ENCODE measurements at places on chromosomes 7 and 10.

GRCh38 chr7:39153647-39154046, 175.9 kb downstream of the POU6F2 start:
- DNase-seq = no peak

DNA sequence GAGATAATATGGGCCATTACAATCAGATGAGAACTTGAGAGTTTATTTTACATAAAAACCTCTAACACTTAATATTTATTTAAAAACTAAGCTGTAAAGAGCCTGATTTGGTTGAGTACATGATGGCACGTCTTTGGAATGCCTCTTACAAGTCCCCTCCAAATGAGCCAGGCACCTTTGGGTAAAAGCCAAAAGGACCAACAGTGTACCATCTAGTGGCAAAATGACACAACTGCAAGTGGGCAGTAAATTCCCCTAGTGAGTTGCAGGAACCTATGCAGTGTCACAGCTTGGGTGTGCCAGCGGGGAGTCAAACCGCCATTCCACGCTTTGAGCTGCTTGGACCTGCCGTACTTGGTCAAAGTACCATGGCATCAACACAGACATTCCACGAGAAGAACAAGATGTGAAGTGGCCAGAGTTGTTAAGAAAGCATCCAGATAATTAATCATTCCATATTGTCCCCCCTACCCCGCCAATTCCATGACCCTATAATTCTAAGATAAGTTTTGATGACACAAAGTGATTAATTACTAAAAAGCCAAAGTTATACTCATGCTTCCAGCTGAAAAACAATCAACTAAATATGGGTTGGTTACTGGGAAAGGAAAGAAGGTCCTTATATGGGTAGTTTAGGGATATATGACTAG, 115.2 kb downstream of the SORBS1 start:
- no peak for DNase-seq

DNA sequence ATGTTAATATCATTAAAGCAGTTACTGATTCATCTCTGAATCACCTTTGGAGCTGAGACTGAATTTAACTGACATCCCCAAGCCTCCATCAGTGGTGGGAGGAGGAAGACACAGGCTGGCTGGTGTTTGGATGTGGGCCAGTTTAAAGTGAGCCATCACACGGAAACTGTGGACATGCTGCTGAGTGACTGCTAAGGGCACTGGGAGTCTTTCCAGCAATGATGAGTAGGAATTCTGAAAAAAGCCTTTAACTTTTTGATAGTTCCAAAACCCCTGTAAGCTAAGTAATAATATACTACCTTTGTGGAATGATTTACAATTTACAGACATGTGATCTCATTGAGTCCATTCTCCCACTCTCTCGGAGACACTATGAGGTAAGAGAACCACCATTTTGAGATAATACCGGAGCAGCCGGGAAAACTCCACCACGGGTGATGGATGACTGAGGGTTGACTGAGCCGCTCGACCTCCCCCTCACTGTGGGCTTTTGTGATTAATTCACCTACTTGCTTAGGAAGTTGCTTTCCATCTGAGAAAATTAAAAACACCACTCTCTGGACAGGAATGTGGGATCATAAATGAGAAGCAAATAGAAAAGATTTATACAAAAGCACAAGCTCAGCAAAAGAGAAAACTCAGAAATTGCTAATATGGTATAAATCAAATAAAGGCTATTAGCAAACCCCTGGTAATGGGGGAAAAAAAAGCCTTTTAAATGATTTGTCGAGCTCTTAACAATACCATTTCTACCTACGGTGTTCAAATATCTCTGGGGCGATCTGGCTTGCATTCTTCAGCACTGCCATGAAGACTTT, 194.8 kb downstream of the FANK1 start:
- DNase-seq = no peak

DNA sequence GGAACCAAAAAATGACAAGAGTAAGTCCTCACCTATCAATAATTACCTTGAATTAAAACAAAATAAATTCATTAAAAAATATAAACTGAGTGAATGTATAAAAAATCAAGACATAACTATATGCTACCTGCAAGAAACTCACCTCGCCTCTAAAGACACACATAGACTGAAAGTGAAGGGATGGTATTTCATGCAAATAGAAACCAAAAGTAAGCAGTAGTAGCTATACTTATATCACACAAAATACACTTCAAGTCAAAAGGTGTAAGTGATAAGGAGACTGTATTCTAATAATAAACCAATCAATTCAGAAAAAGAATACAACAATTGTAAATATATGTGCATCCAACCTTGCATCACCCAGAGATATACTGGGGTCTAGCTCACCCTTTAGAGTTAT, 332.6 kb downstream of the SH2D4B start:
- no peak for DNase-seq

- DNase-seq = no peak
These were observed 105.9 kb downstream of the CPEB3 start for GRCh38 chr10:92184977-92185376.

DNA sequence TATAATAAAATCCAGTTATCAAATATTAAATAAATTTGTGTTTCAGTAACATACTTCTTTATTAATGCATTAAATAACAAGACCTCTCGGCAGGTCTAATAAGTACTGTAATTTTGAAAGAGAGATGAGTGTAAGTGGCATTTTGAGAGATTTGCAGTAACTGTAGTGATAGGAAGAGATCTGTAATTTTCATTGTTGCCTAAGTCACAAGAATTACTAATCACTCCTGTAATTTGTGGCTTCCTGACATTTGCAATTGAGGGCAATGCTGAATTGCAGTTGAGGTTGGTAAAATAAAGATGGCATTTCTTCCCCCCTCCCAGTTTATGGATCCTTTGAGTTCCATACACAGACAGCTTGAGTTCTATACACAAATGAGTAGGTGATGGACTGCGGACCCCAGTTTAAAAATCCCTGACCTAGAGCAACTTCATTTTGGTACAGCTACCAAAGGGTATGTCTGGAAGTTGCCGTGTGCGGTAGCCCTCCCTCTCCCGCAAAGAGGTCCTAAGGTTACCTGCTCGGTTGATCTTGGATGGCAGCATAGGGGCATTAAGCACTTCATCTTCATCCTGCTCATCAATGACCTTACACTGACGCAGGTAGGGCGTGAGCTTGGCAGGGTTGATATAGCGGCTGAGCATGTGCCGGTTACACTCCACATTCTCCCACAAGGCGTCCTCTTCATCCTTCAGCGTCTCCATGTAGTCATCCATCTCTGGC, 96.4 kb downstream of the CARD11 start:
- no peak for DNase-seq

GRCh38 chr7:36653663-36654355, 70.5 kb downstream of the AOAH start:
- DNase-seq = no peak

GRCh38 chr7:92832534-92833023, 3.8 kb downstream of the CDK6 start:
- no peak for DNase-seq

DNA sequence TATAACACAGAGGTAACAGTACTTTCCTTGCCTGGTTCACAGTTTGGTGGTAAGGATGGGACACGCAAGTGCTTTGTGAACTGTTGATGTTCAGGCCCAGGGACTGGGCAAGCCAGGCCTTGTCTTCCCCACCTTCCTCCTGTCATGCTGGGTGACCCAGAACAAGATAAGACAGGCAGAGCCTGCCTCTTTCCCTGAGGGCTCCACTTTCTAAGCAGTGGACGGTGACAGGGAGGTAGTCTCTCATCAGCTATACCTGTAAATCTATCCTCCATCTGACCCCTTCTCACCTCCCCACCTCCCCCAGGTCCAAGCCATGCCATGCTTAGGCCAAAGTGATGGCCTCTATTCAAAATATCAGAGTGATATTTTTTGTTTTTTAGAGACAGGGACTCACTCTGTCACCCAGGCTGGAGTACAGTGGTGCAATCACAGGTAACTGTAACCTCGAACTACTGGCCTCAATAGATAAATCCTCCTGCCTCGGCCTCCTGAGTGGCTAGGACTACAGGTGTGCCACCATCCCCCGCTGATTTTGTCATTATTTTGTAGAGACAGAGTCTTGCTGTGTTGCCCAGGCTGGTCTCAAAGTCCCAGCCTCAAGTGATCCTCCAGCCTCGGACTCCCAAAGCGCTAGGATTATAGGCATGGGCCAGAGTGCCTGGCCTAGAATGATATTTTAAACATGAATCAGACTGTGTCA, 42.8 kb downstream of the PDLIM1 start:
- no peak for DNase-seq

DNA sequence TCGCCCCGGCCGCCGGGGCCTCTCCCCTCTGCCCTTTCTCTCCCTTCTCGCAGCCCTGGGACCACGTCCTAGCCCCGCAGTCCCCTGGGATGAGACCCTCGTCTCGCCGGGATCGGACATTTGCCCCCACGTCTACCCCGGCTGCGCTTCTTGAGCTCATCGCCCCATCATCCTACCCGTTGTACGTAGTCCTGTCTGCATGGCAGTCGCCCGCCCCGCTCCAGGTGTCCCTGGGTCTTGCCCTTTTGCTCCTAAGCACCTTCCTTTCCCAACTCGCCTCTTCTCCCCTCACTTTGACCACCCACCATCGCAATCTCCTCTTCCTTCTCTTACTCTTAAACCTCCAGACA, 582 bp downstream of the TPST1 start:
- no peak for DNase-seq

- no peak for DNase-seq
These were observed 63.0 kb upstream of the HPS1 start for GRCh38 chr10:98509745-98510144.

- DNase-seq = no peak
These were observed 1.2 kb downstream of the SFRP4 start for GRCh38 chr7:37915438-37915837.

DNA sequence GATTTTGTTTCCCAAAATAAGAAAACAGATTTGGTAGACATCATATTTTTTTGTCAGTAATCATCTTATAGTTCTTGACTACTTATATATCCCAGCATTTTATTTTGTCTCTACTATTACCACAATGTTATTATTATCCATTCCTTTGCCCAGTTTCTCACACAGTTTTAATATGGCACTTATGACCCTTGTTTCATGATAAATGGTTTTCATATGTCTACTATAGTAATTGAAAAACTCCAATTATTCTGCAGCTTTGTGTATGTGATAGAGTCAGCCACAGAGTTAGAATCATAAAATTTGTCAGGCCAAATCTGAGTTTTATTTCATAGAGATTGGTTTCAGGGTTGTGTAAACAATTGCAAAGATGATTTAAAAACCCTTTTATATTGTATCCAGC, 203.9 kb downstream of the MALRD1 start:
- no peak for DNase-seq

GRCh38 chr10:71252220-71252619, 39.9 kb downstream of the UNC5B start:
- DNase-seq = no peak

GRCh38 chr10:120499883-120500282, 42.9 kb downstream of the PLPP4 start:
- DNase-seq = no peak

GRCh38 chr7:157020514-157021070, 10.1 kb upstream of the MNX1 start:
- no peak for DNase-seq

GRCh38 chr10:70277396-70278030, 6.3 kb downstream of the NPFFR1 start:
- DNase-seq = no peak

DNA sequence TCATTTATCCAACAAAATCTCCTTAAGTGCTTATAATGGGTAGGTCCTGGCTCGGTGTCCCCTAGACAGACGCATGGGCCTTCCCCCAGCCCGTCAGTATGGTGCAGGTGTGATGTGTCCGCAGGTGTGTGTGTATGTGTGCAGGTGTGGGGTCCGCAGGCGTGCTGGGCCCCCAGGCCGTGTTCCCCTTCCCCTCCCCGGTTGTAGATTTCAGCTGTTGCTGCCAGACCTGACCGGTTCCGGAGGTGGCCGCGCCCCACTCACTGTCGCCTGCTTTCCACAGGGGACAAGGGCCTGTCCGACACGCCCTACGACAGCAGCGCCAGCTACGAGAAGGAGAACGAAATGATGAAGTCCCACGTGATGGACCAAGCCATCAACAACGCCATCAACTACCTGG, 50.5 kb downstream of the FIGNL1 start:
- no peak for DNase-seq

DNA sequence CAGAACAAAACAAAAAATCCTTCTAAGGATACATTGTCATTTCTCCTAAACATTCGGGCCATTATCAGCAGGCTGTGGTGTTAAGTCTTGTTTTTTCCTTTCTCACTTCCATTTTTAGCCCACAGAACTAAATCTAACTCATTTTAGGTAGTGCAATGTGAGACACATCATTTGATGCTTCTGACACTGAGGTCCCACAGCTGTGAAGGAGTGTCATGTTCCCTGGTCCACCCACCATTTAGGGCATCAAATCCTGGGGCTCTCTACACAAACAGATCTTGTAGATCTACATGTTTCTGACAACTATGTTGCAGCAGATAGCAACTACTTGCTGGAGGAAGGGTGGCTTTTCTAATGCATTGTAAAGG, 232.5 kb upstream of the IGFBP3 start:
- DNase-seq = no peak

- no peak for DNase-seq
These were observed 31.4 kb downstream of the RPA3 start for GRCh38 chr7:7686811-7687508.

DNA sequence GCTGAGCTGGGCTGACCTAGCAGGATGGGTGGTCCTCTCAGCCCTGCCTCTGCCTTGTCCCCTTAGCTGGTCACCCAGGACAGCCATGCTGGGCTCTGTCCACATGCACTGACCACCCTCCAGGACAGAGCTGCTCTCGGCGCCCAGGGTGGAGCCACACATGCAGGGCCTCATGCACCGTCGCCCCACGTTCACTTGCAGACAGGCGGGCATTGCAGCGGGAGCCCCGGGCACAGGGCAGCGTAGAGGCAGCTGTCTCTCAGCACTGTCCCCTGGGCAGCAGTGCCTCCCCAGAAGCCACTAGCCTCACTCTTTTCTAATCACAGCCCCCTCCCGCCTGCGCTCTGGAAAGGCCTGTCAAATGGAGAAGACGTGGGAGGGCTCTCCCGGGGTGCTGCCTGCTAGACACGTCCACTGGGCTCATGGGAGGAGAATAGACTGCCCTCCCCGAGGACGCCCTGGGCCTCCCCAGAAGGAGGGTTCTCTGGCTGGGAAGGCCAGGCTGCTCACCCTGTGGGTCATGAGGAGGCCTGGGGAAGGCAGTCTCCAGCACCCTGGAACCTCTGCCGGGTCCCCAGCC, 37.4 kb downstream of the YKT6 start:
- DNase-seq = no peak
